ENCODE measurements at places on chromosomes 13 and 19. TPM values are rescaled to one million over a fixed set of nuclear protein-coding genes. Genes with fewer than 3 reads are reported as not detected.

LHB gene
- total RNA-seq, result not detected

- H3K27me3 ChIP-seq, result no peaks in the 10 kb centered on the region
- no peak overlapping the region for H3K27ac ChIP-seq
- H3K36me3 ChIP-seq, result no peaks in the 10 kb centered on the region
- DNase-seq, result no peak
- no peaks in the 10 kb centered on the region for H3K4me1 ChIP-seq
- H3K4me3 ChIP-seq, result no peak overlapping the region
Observed at GRCh38 chr13:80821466-80821865, 480.5 kb upstream of the SPRY2 start.

DNA sequence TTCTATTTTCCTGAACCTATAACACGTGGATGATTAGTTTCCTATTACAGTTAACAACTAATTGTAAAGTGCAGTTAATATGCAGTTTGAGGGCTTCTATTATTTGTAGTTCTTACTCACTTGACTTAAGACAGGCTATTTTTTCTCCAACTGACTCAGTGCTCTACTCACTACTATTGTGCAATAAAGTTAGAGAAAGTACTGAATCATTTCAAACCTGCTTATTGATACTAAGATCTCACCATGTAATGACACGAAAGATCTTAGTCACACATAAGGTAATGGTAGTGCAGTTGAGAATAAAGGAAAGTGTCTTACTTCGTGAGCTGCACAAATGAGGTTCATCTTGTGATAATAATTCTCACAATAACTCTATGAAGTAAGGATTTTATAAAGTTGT is 22.8 kb upstream of the ITM2B start:
- no peaks in the 10 kb centered on the region for H3K27me3 ChIP-seq
- no peaks in the 10 kb centered on the region for H3K36me3 ChIP-seq
- no peak overlapping the region for H3K27ac ChIP-seq

- H3K4me3 ChIP-seq, result no peak overlapping the region
- peak; percentile 45 for DNase-seq
- H3K27ac ChIP-seq, result no peak overlapping the region
- peaks cover 23% of the 10 kb centered on the region for H3K27me3 ChIP-seq
- no peaks in the 10 kb centered on the region for H3K4me1 ChIP-seq
- no peaks in the 10 kb centered on the region for H3K36me3 ChIP-seq
Observed at GRCh38 chr19:4732680-4733114, 9.1 kb upstream of the DPP9 start.

- no peaks in the 10 kb centered on the region for H3K36me3 ChIP-seq
- no peak for DNase-seq
- no peak overlapping the region for H3K4me3 ChIP-seq
- H3K27me3 ChIP-seq, result no peaks in the 10 kb centered on the region
Observed at GRCh38 chr13:23509781-23510543, 60.2 kb upstream of the TNFRSF19 start.

GRCh38 chr19:46834121-46834520 is 16.5 kb downstream of the AP2S1 start:
- no peak overlapping the region for H3K27ac ChIP-seq
- no peak for DNase-seq
- H3K4me1 ChIP-seq, result no peaks in the 10 kb centered on the region
- H3K36me3 ChIP-seq, result no peaks in the 10 kb centered on the region
- H3K27me3 ChIP-seq, result no peaks in the 10 kb centered on the region
- H3K4me3 ChIP-seq, result no peak overlapping the region

DNA sequence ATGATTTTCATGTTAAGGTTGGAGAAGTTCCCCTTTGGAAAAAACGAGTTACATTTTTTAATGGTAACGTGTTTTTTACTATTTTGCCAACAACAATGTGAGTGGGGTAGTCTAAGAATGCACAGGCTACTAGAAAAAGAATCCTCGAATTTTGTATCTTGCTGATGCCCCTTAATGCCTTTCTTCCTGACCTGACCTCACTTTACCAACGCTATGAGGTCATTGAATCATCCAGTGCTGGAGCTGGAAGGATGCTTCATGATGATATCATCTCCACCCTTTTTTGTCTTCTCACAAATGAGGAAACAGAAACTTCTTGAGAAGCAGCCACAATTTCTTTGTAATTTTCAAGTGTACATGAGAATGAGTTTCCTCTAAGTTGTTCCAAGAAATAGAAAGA is 8.2 kb upstream of the UBL3 start:
- H3K27ac ChIP-seq, result no peak overlapping the region
- no peaks in the 10 kb centered on the region for H3K27me3 ChIP-seq
- no peaks in the 10 kb centered on the region for H3K4me1 ChIP-seq
- H3K4me3 ChIP-seq, result no peak overlapping the region
- no peaks in the 10 kb centered on the region for H3K36me3 ChIP-seq
- DNase-seq, result no peak

Data from transverse colon (tissue), 4 donors.